Stimulated activated CD8-positive, alpha-beta memory T cell treated with anti-CD3 and anti-CD28 coated beads, Interleukin-15, amount 100 ng/mL, for 48 hours (primary cell): ENCODE measurements at places on chromosomes 11 and 22.

GRCh38 chr22:10778296-10778814 is 4749.6 kb upstream of the OR11H1 start:
- no peak for DNase-seq

GRCh38 chr11:9664276-9665171 is 647 bp downstream of the SWAP70 start:
- no peak for DNase-seq

- no peak for DNase-seq
Observed at GRCh38 chr11:45885274-45885920, at the start of gene MAPK8IP1. Gene MAPK8IP1, plus strand, starts transcription at chr11:45885651. Its CDS starts 170 bp downstream, at chr11:45885821.

GRCh38 chr11:693887-694562 is 997 bp downstream of the DEAF1 start:
- DNase-seq: no peak

- DNase-seq: no peak
Observed at GRCh38 chr11:64549969-64550368, 41.1 kb upstream of the SLC22A12 start.

DNA sequence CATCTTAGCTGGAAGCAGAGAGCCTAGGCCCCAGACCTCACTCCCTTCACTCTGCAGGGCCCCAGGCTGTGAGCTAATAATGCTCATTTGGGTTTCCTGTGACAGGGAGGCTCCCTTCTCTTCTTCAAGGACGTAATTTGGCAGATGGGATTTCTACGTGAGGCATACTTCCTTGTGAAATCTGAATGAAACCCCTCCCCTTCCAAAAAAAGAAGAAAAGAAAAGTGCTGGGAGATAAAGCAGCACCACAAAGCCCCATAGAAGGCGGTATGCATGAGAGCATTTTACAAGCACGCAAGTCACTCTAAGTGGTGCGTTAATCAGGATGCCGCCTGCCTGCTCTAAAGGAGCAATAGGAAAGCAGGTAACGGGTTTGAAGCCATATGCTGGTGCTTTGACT is 5.7 kb downstream of the P2RX3 start:
- no peak for DNase-seq

DNA sequence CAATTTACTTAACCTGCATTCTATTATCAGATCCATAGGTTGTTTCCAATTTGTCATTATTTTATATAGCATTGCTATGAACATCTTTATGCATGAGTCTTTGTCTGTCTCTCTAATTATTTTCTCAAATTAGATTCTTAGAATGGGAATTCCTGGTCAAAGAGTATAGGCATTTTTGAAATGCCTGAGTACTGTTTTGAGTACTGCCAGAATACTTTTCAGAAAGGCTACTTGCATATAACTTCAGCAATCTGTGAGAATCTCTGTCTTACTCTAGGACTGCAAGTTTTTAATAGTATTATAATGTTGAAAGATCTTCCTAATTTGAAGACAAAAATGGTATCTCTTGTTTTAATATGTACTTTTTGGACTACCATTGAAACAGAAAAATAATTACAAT is 56.6 kb downstream of the KCNC1 start:
- no peak for DNase-seq

DNA sequence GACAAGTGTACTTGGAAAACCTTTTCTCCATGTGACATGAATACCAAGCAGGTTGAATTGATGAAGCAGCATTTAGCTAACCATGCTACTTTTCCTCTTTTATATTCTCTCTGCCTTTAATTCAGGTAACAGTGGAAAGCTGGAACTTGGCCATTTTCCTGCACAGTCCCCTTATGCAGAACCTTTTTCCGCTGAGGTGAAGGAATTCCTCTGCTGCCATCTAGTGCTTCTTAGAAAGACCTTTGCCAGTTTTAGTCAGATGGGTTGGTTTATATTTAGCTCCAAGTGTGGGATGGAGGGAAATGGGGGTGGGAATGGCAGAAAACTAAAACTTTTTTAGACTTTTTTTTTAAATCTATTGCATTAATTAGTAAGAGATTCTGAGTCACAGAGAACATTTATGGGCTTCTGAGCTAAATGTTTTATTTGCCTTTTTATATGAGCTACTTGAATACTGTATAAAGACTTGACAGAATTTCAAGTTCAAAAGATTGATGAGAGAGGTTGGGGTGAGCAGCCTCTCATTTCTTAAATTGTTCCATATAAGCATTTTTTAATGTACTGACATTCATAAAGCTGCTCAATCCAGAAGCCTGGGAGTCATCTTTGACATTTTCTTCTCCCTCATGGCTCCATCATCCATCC is 153.9 kb upstream of the ZC3H12C start:
- no peak for DNase-seq

DNA sequence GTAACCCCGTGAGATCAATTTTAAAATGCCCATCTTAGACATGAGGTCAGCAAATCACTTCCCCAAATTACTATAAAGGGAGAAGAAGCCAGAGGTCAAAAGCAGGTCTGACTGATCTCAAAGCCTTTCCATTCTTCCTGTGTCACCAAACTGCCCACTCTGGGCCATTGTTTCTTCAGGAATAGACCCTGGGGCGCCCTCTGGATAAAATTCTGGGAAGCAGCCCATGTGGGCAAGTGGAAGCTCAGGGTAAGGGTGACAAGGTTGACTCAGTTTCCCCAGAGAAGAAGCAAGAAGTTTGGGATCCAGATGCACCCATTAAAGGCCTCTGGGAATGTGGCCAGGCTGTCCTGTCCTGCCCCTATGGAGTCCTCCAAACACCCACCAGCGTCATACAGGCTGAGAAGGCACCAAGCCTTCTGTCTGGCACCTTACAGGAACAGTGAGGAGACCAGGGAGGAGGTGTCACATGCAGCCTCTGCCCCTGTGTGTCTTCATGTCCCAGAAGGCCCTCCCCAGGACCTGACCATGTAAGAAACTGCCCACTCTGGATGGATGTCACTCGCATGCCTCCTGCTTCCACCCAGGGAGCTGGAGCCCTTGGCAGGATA is 50.1 kb downstream of the CHST1 start:
- DNase-seq: no peak

DNA sequence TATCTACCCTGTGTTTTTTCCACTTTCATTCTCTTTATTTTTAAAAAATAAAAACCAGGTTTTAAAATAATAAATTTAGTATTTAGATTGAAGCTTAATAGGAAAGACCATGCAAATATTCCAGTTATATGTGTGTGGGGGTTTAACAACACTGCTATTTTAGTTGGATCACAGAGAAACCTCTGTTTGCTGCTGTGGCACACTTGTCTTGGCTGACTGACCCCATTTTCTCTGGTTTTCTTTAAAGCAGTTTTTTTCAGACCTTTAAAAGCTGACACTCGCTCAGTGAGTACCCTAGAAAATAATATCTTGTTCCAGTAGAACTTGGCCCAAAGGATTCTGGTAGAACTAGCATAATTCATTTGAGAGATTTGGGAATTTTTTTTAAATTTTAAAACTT is 31.6 kb downstream of the ACER3 start:
- DNase-seq: no peak

- DNase-seq: no peak
Observed at GRCh38 chr11:103534959-103535358, 425.7 kb downstream of the DYNC2H1 start.

DNA sequence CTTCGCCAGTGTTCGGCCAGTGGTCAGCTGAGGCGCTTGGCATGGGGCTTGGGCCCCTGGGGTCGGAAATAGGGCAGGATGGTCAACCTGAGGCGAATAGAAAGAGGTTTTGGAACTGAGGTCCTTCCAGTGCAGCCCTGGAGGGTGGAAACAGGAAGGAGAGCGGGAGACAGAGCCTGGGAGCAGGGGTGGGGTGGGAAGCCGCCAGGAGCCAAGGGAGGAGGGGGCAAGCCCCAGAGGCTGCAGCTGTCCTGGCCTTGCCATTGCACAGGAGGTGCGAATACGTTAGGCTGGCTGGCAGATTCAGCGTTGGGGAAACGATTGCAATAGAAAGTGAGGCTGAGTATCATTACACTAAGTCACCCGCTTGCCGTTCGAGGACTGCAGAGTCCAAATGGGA is 13.9 kb upstream of the KCTD17 start:
- no peak for DNase-seq

DNA sequence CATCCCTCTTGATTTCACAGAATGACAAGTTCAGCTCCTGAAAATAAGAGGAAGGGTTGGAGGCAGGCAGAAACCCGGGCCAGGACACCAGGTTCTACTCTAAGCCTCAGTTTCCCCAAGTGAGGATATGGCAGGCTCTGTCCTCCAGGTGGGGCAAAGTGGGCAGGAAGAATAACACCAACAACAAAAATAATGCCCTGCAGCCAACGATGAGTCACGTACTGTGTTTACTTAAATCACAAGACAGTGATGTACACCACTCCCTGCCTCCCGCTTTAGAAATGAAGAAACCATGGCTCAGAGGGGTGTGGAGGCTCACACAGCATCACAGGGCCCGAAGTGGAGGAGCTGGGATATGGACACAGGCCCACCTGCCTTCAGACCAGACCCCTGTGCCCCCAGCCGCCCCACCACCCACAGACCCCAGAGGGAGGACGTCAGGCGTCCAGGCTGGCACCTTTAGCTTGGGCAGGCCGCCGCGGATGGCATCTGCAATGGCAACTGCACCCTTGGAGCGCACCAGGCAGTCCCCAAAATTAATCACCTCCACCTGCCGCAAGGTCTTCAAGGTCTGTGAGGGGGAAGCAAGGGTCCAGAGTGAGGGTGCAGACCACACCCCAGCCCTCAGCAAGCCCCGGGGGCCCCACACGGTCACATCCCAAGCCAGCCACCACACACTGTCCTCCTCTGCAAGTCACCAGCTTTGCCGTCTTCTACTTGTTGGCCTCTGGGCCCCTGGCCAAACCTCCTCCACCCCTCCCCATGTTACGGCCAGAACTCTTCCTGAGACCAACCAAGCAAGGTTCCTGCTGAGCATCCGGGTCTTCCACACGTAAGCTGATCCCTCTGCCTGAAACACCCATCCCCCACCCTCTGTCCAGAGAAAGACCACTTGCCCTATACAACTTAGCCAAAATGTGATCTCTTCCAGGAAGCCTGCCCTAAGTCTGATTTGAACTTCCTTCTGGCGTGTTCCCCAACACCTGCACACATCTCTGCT is 15.8 kb upstream of the CHADL start:
- no peak for DNase-seq

DNA sequence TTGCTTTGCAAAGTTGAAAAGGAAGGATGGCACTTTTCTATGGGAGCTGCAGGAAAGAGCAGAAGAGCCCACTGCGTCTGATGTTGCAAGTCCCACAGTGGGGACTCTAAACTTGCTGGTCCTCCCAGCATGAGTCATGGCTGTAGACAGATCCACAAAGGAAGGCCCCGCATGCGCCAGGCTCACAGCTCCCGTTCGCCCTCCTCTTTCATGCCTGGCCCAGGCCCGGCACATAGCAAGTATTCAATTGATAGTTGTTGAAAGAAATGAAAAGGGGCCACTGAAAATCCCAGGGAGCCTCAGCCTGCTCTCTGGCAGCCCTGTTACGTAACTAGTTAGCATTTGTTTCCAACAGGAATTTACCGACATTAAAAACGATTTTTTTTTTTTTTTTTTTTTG is 18.9 kb downstream of the AP1B1 start:
- DNase-seq: no peak

- DNase-seq: no peak
Observed at GRCh38 chr11:66176650-66177049, 91.8 kb upstream of the RAB1B start.

DNA sequence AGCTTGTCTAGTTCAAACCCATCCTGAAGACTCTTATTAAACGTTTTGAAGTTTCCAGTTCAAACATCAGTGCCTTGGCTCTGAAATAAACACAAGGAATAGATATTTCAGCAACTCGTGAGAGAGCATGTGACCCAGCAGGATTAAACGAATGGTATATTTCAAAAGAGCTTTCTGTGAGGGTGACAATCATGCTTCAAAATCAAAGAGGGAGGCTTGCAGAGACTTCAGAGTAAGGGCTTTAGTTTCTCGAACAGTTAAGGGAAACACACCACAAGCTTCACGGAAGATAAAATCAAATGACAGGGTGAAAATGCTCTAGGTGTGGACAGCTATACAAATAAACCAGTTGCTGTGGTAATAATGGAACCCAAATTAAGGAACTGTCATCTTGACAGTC is 1.4 kb downstream of the HPS4 start:
- DNase-seq: no peak

GRCh38 chr11:114275280-114275679 is 20.9 kb upstream of the NNMT start:
- DNase-seq: no peak

DNA sequence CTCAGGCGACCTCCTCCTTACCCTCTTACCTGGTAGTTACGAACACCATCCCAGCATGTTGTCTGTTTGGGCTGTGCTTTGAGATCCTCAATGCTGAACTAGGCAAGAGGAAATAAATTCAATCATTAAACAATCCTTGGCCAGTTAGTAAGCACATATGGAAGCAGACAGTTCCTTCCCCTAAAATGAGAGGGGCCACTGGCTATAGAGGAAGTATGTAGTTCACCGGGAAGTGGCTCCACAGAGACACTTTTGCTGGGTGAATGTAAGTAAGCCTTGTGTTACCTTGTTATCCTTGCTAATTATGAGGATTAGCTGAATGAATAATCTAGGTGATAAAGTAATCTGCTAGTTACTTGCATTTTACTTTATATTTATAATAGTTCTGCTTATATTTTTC is 2.9 kb downstream of the THYN1 start:
- DNase-seq: no peak

GRCh38 chr11:112627588-112628045 is 333.6 kb upstream of the NCAM1 start:
- no peak for DNase-seq

DNA sequence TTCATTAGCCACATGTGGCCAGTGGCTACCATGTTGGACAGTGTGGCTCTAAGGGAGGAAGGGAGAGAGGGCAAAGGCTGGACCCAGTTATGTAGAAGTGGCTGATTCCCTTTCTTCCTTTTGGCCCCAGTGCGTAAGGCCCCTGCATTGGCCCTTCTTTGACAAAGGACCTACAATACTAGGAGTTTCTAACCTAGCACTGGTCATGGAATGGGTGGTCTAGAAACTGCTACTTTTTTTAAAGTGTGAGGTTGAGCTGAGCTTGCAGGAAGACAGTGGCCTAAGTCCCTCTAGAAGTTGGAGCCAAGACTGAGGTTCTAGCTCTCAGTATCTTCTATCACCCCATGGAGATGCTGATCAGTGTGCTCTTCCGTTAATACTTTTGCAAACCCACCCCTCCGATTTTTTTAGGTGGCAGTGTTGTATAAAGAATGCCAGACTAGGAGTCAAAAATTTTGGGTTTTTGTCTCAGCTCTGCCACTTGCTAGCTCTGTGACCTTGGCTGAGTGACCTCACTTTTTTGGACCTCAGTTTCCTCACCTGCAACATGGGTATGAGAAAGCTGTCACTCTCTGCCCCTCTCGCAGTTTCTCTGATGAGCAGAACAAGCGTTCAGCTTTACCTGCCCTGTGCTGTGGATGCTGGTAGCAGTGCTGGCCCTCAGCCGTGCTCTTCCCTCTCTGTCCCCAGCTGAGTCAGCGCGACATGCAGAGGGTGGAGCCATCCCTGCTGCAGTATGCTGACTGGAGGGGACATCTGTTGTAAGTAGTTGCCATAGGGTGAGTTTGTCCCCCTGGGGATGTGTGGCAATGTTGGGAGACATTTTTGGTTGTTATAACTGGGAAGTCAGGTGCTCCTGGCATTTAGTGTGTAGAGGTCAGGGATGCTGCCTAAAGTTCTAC is 6.9 kb downstream of the ACCS start:
- no peak for DNase-seq

DNA sequence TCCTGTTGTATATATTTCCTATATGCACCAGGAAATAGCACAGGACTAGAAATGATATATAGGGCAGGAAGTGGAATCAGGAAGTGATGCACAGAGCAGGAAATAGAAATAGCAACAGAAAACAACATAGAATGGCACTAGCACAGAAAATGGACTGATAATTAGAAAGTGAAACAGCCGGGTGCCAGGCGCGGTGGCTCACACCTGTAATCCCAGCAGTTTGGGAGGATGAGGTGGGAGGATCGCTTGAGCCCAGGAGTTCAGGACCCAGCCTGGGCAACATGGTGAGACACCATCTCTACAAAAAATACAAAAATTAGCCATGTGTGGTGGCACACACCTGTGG is 10.0 kb upstream of the RELT start:
- DNase-seq: no peak
